GM12865 (cell line): ENCODE measurements at places on chromosomes 5 and 9.

GRCh38 chr5:173734716-173735115 is 118.3 kb upstream of the BOD1 start:
- no peak for DNase-seq

GRCh38 chr5:178150977-178151734 is 2.5 kb downstream of the NHP2 start:
- DNase-seq: no peak

DNA sequence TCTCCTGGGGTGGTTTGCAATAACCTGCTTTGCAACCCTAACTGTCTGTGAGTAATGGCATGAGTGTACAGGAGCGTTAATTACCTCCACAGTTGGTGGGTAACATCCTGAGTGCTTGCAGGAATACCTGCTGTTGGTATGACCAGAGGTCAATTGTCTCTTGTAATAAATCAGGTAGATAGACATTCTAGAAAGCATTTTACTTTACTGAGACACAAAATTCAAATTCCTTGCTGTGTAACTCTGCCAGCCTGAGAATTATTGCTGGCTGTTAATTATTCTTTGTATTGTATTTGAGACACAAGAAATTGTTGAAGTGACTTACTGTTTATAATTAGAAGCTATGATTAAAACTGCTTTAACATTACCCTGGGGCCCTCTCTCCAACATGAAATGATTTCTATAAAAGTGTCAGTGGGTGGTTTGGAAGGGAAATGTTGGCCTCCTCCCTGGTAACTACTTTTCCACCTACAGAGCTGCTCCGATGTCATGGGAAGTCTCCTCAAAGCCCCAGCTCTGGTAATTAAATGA is 150.8 kb upstream of the ADCY2 start:
- DNase-seq: no peak

DNA sequence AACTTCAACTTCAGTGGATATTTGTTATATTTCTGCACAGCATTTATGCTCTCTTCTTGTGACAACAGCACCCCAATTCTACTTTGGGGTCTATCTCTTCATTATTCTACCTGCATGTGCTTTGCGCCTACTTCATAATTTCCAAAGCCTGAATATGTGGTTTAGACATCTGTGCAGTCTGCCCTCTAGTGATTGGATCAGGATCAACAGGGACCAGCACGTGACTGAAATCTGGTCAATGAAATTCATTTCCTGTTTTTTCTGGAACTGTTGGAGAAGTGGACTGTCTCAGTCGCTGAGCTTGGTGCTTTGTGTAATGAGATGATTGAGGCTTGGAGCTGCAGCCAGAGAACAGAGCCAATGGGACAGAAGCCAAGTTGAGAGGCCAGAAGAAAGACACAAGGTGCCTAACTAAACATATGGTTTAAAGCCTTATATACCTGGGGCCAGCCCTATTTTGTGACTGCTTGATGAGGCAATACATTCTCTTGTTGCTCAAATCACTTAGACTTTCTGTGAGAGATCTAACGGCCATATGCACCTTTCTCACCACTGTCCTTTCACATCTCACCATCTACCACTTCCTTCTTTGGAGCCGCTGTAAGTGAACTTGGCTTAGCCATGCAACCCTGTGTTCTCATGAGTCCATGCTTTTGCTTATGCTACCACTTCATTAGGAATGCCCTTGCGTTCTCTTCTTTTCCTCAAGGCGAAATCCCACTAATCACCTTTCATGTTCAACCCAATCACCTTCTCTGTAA is 68.8 kb upstream of the PPP2R2B start:
- DNase-seq: peak; percentile 13

DNA sequence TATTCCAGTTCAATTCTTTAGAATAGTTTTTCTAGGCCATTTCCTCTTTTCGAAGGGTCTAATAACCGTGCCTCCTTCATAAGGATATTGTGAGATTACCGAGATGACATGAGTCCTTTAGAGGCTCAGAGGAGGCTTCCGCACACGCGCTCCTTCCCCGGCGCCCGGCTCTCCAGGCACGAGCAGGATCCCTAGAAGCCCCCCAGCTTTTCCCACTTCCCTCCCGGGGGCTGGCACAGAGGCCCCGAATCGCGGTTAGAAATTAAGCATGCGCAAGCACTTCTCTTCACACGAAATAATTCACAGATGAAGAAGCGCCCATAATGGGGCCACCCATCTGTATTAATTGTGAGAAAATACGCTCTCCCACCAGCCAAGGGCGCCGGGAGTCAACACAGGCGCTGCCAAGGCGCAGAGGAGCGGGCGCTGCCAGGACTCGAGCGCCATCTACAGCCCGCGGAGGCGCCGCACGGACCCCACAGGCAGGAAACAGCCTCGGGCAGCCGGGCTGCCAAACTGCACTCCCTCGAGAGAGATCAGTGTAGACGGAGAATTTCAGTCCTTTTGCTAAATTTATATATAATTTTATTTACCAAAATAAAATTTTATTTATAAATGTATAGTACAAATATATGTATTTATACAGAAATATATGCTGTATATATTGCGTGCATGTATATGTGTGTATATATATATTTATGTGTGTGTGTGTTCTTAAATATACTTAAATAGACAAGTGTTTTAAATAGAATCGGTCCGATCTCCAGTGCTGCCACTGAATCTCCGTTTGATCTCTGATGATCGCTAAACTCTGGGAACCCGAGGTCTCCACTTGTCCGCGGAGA is 258.1 kb upstream of the NFIL3 start:
- peak; percentile 67 for DNase-seq

- DNase-seq: peak; percentile 83
These were observed 39.8 kb upstream of the NEK6 start for GRCh38 chr9:124217836-124218437.

DNA sequence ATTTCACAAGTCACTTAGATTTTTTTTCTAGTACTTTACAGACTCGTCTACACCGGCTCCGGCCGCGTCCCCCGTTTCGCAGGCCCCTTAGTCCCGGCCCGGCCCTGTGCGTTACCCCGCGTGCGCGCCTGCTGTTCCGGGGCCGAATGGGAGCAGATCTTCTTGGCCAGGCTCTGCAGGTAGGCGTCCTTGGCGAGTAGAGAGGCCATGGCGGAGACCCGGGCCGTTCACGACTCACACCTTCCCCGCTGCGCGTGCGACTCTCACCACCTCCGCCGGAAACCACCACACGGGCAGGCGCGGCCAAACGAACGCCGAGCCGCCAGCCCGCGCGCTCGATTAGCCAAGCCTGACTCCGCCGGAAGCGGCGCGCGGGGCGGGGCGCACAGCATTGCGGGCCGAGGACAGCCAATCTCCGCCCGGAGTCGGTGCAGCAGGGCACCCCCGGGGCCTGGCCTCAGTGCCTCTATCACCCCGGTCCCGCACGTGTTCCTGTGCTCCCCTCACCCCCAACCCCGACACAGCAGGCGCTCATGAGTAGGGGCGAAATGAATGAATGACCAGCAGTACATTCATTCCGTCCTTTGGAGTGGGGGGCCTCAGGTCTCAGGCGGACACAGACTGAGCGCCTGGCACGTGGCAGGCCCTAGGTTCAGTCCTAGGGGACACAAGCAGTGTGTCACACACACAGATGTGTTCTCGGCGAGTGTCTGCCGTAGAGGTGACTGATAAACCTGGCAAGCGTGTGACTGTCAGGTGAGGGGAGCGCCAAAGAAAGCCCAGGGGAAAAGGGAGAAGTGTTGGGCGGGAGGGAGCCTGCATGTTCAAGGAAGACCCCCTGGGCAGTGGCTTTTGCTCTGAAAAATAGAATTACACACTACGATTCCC is at the start of gene SURF6:
Gene SURF6 (minus strand): TSS at position 265 of the 888 bp plus-strand sequence. CDS start 56 bp downstream, at position 209.
- peak; percentile 97 for DNase-seq

GRCh38 chr5:62533597-62533996 is 45.0 kb upstream of the LRRC70 start:
- no peak for DNase-seq

- peak; percentile 35 for DNase-seq
These were observed 767 bp downstream of the RALGPS1 start for GRCh38 chr9:126915281-126915816.

- no peak for DNase-seq
These were observed 582.7 kb upstream of the DMAC1 start for GRCh38 chr9:8382266-8382665.

DNA sequence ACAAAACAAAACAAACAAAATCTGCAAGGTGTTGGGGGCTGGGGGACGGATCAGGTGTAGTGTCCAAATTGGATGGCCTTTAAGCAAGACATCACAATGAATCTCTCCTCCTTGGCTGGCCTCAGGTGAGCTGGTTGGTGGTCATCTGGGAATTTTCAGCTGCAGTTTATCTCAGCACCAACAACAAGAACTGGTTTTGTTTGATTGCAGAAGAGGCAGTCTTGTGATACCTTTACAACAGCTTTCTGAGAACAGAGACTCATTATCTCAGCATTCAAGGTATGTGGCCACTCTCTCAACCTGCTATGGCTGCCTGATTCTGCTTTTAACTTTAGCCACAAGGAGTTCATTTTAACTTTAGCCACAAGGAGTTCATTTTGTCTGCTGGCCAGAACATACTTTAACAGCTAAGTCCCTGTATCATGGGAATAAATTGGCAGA is 1543.4 kb downstream of the EFNA5 start:
- DNase-seq: peak; percentile 77

DNA sequence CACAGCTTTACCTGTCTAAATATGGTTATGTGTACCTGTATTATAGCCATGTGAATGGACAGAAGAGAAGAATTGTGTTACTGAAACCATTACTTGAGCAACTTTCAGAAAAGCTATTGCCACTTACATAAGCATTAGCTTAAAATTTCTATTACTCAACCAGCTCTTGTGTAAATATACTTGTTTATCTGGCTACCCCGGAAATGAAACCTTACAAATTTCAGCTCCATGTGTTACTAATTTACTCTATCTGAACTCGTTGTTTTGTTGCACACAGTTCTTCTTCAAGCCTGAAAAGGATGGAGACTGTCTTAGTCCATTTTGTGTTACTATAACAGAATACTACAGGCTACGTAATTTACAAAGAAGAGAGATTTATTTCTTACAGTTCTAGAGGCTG is 22.5 kb upstream of the ADAMTSL1 start:
- DNase-seq: no peak

DNA sequence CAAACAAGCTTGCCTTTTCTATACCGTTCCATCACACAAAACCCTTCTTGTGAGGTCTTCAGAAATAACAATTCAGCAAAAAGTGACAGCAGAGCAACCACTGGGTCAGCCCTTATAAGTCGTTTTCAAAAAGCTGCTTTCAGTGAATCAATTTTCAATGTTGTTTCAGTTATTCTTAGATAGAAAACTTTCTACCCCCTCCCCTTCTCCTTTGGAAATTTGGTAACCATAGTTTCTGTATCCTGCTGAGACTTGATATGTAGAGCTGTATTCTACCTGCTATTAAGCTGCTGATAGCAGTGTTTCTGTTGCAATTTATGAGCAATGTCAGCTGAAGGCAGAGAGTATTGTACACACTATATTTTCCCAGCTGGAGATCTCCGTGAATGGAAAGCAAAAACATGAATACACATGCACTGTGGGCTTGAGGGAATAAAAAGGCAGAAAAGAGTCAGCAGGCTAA is 75.7 kb downstream of the ZNF608 start:
- DNase-seq: no peak

DNA sequence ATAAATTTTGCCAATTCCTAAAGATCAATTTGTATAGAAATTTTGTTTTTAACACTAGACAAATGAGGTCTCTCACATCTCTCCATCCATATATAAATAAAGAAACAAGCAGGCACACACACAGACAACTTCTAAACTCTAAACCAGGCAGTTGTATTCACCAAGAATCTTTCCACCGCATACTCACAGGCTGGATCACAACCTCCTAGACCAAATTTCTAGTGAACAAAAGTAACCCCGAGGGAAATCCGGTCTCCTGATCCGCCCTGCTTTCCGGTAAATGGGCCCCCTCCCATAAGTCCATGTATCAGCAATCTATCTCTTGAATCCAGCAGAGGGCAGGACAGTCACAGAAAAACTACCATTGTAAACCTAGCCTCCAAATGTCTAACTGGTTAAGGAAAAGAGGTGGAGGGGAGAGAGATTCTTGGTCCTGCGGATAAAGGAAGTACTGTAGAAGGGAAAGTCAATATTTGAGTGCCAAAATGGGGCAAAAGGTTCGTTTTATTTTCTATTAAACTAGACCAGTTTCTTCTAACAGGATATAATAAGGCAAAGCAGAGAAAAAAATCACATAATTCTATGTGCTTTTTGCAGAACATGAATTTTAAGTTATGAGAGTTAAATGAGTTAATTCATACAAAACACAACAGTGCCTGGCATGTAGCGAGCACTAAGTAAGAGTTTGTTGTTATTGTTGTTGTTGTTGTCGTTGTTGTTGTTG is 4.8 kb upstream of the SMU1 start:
- peak; percentile 88 for DNase-seq

GRCh38 chr5:173240091-173241050 is 5.4 kb upstream of the NKX2-5 start:
- no peak for DNase-seq

DNA sequence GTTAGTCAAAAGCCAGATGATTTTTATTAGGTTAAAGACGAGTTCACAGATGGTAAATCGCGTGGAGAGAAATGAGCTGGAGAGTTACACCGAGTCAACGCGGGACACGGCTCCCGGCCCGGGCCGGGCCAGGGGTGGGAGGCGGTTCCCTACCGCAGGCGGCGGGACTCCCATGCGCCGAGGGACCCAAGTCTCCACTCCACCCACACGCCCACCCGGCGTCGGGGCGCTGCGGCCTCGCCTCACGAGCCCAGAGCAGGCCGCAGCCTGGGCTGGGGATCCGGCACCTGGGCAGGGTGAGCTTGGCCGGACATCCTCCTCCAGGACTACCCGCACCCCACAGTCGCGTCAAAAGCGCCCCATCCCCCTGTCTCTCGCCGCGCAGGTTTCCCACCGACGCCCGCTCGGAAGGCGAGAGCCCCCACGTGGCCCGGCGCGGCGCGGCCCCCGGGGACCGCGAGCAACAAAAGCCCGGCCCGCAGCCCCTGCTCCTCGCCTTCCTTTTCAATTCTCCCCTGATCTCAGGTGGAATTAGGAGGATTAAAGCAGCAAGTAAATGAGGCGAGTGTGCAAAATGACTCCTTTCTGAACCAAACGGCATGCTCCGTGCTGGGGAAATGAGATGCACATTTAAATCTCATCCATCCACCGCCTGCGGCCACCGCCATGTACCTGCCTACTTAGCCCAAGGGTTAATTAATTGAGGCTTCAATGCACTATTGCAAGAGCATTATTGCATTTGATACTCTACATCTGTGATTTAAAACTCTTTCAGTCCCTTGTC is 196.5 kb upstream of the TBCA start:
- DNase-seq: peak; percentile 80
